Femur (tissue), 1 donor: ENCODE measurements at places on chromosomes 12 and 14.
A peak's percentile ranks its signal among the peaks of the same experiment; 100 is the strongest.

DNA sequence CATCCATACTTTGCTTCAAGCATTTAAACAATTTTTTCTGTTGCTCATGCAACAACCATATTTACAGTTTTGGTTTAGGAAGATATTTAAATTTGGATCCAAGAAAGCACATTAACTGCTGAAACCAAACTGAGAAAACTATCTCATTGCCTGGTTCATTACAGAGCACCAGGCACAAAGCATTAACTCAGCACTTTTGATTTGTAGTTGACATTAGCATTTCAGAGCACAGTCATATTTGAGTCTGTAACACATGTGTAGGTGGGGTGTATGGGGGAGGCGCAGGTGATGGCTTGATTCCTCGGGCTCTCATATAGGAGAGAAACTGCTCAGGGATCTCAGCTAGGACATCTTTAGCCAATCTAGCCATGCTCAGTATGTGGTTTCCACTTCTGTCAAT is 251.7 kb downstream of the CPNE8 start:
- DNase-seq, result no peak

DNA sequence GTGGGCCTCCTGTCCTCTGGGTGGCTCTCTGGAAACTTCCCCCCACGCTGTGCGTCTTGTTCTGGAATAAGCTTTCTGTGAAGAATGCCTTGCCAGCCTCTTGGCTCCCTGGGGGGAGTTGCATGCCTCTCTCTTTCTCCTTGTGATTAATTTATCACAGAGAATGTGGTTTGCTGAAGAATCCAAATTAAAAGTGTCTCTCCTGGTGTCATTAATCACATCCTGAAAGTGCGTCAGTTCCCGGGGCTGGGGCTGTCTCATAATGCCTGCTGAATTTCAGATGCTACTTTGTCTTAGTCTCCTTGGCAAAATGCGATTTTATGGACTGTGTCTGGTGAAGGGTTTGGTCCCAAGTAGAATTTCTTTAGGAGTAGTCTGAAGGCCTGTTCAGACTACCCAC is 787.7 kb upstream of the TMEM132C start:
- no peak for DNase-seq

DNA sequence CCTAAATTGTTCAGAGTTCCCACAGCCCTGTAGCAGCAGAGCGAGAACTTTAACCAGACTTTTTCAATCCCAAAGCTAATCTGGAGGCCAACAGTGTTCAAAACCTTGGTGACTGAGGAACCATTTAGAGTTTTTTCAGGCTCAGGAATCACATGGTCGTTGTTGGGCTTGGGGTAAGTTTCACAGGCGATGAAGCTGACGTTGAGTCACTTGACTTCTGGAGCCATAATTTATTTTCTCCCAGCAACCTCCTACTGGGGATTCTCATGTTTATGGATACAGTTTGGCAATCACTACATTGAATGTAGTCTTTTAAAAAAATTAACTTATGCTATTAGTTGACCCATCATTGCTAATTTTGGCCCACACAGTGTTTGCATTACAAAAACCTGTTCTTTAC is 34.5 kb downstream of the SSPN start:
- no peak for DNase-seq

DNA sequence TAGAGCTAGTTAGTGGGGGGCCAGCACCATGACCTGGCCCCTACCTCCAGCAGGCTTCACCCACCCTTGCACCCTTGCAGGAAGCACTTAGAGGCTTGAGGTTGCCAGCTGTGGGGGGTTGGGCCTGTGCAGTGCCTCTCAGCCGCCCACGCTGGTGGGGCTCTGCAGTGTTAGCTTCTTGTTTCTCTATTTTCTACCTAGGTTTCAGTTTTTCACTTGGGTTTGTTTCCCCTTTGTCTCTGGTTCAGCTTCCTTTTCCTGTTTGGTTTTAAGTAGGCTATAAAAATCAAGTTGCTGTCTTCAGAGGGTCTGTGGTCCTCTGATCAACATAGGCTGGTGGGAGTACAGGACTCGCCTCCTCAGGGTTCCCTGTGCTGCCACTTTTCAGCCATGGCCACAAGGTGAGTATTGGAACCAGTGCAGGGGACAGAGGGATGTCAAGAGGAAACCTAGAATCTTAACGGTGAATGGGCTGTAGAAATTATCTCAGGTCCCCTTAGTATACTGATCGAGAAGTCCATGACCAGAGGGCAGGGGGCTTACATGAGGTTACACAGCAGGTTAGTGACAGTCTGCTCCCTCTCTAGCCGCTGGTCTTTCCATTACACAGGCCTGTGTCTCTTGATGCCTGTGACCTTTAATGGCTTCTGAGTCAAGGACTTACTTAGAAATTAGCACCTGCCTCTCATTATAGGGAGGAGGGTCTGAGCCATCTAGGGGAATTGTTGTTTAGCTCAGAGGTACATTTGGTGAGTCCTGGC is at the start of gene EVL:
TSS of gene EVL (plus strand) at position 312 of the 761 bp plus-strand sequence. CDS start at position 391, 79 bp downstream.
- DNase-seq, result peak; percentile 53

GRCh38 chr12:81502912-81503695 is 256.0 kb downstream of the PPFIA2 start:
- DNase-seq, result no peak

DNA sequence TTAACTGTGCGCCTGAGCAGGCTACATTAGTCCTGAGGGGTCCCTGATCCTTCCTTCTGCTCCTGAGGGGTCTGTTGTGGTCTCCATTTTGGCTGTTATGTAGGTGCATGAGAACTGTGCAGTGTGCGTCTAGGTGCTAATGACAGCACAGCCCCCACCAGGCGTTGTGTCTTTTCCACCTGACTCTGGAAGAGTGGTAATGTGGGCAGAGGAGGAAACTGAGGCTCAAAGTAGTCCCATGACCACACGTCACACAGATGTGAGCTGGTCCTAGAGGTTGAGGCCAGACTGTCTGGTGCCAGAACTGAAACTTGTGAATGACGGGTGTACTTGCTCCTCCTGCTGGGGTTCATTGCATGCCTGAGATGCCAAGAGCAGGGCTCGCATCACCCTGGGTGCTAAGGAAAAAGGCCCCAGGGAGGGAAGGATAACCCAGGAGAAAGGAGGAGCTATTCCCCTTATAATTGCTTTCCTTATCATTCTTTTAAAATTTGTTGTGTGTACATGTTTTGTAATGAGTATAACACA is 111.8 kb downstream of the SLC25A47 start:
- no peak for DNase-seq

GRCh38 chr14:39665075-39665475 is 232.8 kb upstream of the FBXO33 start:
- DNase-seq, result no peak

GRCh38 chr12:93518725-93519124 is 51.4 kb downstream of the MRPL42 start:
- DNase-seq, result no peak

DNA sequence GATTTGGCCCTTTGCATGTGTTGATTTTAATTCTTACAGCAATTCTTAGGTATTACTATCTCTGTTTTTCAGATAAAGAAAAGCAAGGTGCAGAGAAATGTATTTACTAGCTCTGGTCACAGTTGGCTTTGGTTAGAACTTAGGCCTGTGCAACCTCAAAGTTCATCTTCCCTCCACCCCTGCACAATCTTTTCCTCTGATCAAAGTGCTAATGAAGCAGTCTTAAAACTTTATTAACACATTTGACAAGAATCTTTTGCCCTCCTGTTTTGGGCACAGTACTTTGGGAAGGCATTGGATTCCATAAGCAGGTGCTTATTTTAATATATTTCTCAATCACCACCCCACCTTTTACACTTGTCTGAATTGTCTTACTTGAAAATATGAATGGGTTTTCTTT is 2.7 kb downstream of the IRAK4 start:
- DNase-seq, result no peak

GRCh38 chr12:122526683-122527477 is at the start of the genes KNTC1 and RSRC2:
Gene KNTC1 (plus strand): TSS chr12:122527249. CDS start chr12:122530064, 2,815 bp downstream.
Gene RSRC2 (minus strand): TSS chr12:122526936. CDS start chr12:122526853, 83 bp downstream.
- DNase-seq, result peak; percentile 100

DNA sequence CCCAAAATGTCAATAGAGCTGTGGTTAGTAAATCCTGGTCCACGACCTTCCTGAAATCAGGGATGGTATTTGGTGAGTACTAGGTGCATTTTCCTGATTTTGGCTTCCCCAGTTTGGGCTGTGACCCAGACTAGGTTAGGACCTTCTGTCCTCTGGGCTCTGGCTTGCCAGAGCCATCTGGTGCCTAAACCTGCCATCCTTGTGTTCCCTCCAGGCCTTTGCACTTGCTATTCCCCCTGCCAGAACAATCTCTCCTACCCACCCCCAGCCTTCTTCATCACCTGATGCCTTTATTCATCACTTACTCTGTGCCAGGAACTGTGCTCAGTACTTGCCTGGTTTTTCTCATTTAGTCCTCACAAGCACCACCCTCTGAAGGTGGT is 216.7 kb downstream of the RBM19 start:
- DNase-seq, result no peak

GRCh38 chr14:44070046-44070445 is 437.0 kb downstream of the FSCB start:
- DNase-seq, result no peak

- DNase-seq, result peak; percentile 57
These were observed 108.7 kb downstream of the CACNA1C start for GRCh38 chr12:2161473-2161872.

DNA sequence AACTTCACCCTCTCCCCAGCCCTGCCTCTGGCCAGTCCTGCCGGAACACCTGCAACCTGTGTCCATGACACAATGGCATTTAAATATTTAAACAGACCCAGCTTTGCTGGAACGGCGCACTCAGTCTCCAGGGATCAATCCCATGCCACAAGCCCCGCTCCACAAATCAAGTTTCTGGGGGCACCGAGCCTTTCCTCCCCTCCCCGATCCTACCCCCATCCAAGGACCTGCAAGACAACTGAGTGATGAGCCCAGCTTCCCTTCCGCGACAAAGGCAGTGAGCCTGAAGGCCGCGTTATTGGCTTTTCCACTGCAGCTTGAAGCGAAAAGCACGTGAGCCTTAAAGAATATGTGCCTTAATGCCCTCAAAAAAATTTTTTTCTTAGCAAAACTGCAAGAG is 185.7 kb downstream of the DPF3 start:
- no peak for DNase-seq

DNA sequence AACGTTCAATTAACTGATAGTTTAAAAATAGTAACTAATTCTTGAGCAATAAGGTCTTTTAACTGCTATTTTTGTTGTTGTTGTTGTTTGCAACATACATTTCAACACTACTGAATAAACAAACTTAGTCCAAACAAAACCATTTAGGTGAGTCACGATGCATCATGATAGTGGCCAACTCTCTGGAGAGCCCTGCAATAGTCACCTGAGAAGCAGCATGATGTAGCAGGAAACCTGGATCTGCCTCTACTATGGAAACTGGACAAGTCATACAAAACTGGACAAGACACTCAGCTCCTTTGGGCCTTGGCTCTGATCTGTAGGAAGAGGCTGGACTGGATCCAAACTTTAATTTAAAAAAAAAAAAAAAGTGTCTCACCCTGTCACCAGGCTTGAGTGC is 117.3 kb downstream of the MED13L start:
- DNase-seq, result no peak

GRCh38 chr14:92651106-92651757 is 97.2 kb downstream of the LGMN start:
- DNase-seq, result peak; percentile 60

- DNase-seq, result no peak
These were observed 25.6 kb upstream of the PTHLH start for GRCh38 chr12:27998170-27998569.

- DNase-seq, result no peak
These were observed 242.0 kb downstream of the BMP4 start for GRCh38 chr14:53714495-53715192.

DNA sequence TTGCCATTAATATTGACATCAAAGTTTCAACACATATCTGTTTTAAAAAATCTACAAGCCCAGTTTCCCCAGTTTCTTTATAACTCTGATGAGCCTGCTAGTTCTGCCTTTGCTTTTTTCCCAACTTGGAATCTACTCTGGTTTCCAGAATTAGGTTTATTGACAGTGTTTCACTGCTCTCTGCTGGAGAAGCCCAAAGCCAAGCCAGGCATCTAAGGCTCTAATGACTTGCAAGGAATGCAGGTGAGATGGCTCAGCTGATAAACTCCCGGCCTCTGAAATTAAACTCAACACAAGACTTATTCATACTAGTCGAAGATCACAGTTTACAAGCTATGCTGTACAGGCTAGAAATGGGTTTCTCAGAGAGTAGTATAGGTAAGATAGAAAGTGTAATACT is 54.3 kb downstream of the HMGA2 start:
- peak; percentile 39 for DNase-seq

DNA sequence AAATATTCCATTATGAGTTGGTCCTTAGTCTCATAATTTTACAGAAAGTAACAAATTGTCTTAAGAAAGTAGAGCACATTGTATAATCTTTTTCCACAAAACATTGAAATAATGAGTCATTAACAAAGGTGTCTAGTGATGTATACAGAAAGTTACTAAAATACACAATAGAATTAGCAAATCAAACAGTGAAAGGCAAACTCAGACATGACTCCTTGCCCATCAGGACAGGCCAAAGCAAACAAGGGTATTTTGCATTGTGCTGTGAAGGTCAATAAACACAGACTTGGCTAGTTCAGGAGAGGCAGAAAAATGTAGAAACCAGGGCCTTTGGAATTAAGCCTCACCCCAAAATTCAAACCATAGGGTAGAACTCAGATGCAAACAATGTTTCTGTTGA is 37.3 kb downstream of the SIX4 start:
- DNase-seq, result no peak

GRCh38 chr12:58378028-58378427 is 436.7 kb downstream of the ATP23 start:
- DNase-seq, result no peak

DNA sequence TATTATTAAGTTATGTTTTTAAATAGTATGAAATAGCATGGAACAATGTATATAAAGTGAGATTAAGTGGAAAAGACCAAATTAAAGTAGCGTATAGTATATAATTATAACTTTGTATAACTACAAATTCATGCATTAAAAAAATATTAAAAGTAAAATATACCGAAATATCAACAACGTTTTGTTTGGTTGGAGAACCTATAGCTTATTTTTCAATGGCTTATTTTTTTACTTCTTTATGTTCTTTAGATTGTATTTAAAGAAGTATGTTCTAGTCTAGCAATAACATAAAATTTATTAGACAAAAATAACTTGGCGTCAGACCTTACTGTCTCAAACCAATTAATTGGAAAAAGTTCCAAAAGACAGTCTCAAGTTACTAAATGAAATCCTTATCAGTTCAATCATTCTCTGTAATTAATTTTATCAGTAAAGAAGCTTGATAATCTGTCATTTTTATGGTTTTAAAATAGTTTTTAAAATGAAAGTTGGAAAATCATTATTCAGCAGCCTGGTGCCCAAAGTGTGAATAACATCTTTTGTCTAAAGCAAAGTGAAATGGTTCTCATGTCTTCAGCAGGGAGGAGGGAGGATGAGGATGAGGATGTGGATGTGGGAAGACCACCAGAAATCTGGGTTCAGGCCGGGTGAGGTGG is 46.7 kb downstream of the IRAK3 start:
- DNase-seq, result no peak

- no peak for DNase-seq
These were observed 25.9 kb upstream of the PRKD1 start for GRCh38 chr14:29953501-29953900.

GRCh38 chr12:18430425-18431048 is 169.2 kb downstream of the PIK3C2G start:
- DNase-seq, result peak; percentile 26
